ENCODE measurements at places on chromosomes 6 and 20.

DNA sequence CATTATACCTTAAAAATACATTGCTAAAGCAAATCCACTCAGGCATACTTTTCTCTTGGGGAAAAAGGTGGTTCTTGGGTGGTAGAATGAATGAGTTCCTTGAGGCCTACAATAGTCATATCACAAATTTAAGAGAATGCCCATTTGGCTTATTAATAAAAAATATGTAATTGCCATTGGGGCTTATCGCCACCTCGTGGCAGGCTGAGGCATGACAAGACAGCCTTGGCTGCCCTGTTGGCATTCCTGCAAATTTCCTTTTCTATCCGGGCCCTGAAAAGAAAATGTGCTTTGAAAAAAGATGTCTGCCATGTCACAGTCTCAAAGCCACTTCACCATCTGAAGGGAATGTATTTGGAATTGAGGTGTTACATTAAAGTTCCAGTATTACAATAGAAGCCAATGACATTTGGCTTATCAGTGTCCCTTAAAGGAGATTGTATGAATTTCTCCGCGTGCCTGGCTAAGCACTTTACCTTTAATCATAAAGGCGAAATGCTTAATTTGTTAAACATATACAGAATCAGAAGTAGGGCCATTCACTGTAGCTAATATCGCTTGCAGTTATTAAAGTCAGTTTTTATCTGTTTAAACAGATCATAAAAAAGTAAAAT lies 188.3 kb upstream of the ZFP64 start:
- DNase-seq, result peak; percentile 27

- DNase-seq, result no peak
Observed at GRCh38 chr6:21500314-21501020, 93.1 kb upstream of the SOX4 start.

GRCh38 chr6:84667252-84668213 lies 96.9 kb downstream of the TBX18 start:
- DNase-seq, result no peak

GRCh38 chr6:97053643-97054411 lies 129.3 kb downstream of the KLHL32 start:
- no peak for DNase-seq

DNA sequence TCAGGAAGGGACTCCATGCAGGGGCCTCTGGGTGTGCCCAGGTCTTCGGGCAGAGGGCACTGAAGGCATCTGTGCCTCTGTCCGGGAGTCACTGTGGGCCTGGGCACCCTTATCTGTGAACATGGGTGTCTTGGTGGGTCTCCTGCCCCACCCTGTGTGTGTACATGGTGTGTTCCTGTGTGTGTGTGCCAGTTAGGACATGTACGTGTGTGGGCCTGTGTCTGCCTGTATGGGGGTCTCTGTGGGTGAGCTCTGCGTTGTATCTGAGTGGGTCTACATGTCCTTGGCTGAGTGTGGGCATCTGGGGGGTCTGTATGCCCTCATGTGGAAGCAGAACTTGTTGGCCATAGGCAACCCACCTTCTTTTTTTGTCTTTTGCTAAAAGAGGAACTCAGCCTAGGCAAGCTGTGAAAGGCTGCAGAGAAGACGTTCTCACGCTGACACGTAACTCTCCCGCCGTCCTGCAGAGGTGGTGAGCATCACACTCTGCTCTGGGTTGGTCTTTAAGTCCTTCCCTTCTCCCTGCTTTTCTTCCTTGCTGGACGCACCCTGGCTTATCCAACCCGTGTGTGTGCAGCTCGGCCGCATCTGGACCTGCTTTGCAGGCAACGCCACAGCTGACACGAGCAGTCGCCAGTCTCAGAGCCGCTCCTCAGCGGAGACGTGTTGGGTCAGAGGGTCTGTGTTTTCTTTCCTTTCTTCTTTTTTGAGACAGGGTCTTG lies 532 bp upstream of the NPBWR2 start:
- no peak for DNase-seq

DNA sequence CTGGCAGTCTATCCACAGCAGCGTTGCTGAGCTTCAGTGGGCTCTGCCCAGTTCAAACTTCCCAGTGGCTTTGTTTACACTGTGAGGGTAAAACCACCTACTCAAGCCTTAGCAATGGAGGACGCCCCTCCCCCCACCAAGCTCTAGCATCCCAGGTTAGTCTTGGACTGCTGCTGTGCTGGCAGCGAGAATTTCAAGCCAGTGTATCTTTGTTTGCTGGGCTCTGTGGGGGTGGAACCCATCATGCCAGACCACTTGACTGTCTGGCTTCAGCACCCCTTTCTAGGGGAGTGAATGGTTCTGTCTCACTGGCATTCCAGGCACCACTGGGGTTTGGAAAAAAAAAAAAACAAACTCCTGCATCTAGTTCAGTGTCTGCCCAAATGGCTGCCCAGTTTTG lies 249.7 kb upstream of the SYNCRIP start:
- DNase-seq, result no peak
